ENCODE measurements at places on chromosomes 1 and 21. TPM values are rescaled to one million over a fixed set of nuclear protein-coding genes. Genes with fewer than 3 reads are reported as not detected.

SYCP1 gene
- not detected for total RNA-seq

CHI3L2 gene
- 0.77 TPM for total RNA-seq

KCNN3 gene
- 0.05 TPM for total RNA-seq

OVAAL gene
- total RNA-seq, result not detected

CLDN8 gene
- not detected for total RNA-seq

TTLL10 gene
- not detected for total RNA-seq

TRAF3IP3 gene
- 0.67 TPM for total RNA-seq

IL19 gene
- not detected for total RNA-seq

ETV3L gene
- not detected for total RNA-seq

VPS45 gene
- 24.9 TPM for total RNA-seq

DNALI1 gene
- total RNA-seq, result 0.36 TPM

POFUT2 gene
- total RNA-seq, result 59.6 TPM

AADACL4 gene
- not detected for total RNA-seq

MX2 gene
- total RNA-seq, result 56.7 TPM
